ENCODE measurements at places on chromosomes 16 and 17. TPM values are rescaled to one million over a fixed set of nuclear protein-coding genes. Genes with fewer than 3 reads are reported as not detected.
A peak's percentile ranks its signal among the peaks of the same experiment; 100 is the strongest.

DNA sequence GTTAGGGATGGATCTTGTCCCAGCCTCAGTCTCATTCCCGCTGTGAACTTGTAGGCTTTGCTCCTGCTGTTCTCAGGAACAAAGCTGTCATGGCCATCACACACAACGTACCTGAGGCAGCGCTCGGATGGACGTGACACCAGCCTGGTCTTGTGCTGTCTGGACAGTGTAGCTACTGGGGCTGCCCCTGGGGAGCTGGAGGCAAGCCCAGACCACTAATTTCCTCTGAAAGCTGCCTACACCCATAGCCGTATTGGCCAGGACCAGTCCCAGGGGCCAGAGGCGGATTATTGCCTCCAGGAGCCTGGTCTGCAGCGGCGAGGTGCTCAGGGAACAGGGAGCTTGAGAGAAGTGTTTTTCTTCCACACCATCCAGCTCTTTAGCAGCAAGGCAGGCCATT lies 11.7 kb downstream of the ZNHIT3 start:
- H3K27ac ChIP-seq, result no peak overlapping the region
- DNase-seq, result no peak
- no peaks in the 10 kb centered on the region for H3K4me1 ChIP-seq
- H3K4me3 ChIP-seq, result no peak overlapping the region
- H3K27me3 ChIP-seq, result no peaks in the 10 kb centered on the region

- H3K27ac ChIP-seq, result no peak overlapping the region
- peaks cover 51% of the 10 kb centered on the region for H3K36me3 ChIP-seq
- DNase-seq, result no peak
Observed at GRCh38 chr17:57391076-57391825, 134.9 kb downstream of the MSI2 start.

DNA sequence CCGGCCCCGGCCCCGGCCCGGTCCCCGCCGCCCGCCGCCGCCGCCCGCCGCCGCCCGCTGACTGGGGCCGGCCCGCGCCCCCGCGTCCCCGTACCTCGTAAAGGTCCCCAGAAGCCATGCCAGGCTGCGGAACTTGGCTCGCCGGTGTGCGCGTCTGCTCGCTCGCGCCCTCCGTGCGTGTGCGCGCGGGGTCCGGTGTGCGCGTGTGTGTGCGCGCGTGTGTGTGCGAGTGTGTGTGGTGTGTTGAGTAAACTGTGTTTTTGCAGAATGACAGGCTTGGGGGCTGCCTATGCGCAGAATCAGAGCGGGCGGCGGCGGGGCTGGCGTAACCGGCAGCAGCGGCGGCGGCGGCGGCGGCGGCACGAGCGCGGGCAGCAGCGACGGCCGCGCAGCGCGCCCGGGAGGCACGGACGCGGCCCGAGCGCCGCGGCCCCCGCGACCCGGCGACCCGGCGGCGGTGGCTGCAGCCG lies 307 bp downstream of the CDYL2 start:
- DNase-seq, result peak; percentile 81
- no peaks in the 10 kb centered on the region for H3K27me3 ChIP-seq
- H3K27ac ChIP-seq, result peak overlapping the region; percentile 89
- peak overlapping the region; percentile 84 for H3K4me3 ChIP-seq

DNA sequence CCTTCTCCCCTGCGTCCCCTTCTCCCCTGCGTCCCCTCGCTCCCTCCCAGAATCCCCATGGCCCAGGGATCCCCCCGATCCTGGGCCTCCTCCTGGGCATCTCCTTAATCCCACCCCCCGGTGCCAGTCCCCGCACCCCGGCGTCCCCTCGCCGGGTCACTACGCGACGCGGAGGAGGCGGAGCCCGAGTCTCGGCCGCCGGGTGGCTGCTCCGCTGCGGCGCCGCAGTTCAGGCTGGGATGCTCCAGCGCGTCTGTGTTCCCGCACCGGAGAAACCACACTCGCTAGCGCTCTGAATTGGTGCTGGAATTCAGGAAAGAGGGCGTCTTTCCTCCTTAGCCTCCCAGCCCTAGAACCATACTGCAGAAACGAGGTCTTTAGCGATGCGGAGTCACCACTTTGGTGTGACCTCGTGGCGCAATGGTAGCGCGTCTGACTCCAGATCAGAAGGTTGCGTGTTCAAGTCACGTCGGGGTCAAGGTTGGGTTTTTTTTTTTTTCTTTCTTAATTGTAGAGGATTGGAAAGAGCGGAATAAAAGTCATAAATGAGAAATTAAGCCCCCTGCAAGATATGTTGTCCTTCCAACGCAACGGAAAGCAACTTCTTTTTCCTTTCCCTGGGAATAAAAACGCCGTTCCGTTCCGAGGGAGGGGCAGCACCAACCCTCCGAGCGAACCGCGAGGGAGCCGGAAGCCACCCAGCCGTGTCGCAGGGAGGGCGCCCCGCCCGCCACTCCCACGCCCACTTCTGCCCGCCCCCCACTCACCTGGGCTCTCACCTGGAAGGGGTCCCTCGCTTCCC lies 25.7 kb upstream of the SLC47A1 start:
- H3K4me1 ChIP-seq, result peaks cover 7% of the 10 kb centered on the region
- H3K27ac ChIP-seq, result peak overlapping the region; percentile 89
- H3K36me3 ChIP-seq, result peaks cover 2% of the 10 kb centered on the region
- H3K27me3 ChIP-seq, result peaks cover 2% of the 10 kb centered on the region
- H3K4me3 ChIP-seq, result peak overlapping the region; percentile 82

- no peak overlapping the region for H3K4me3 ChIP-seq
- no peak for DNase-seq
- H3K27me3 ChIP-seq, result no peaks in the 10 kb centered on the region
Observed at GRCh38 chr16:51374346-51374745, 223.3 kb upstream of the SALL1 start.

- DNase-seq, result no peak
- H3K27me3 ChIP-seq, result peaks cover 2% of the 10 kb centered on the region
- peaks cover 4% of the 10 kb centered on the region for H3K4me1 ChIP-seq
- H3K27ac ChIP-seq, result no peak overlapping the region
Observed at GRCh38 chr16:84893849-84894599, 74.2 kb downstream of the CRISPLD2 start.

DNA sequence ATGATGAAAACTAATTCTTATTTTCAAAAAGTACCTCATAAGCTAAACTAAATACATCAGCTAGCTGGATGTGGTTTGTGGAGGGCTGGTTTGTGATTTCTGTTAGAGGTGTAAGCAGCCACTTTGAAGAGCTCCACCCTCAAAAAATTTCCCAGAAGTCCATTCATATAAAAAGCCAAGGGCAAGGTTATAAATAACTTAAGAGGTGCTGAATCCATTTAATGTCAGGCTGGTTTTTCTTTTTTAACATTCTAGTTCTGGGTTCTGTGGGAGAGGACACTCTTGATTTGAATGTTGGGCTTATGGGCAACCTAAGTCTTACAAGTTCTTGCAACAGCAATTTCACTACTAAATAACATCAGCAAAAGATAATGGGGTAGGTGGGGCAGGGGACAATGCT lies 3.4 kb upstream of the WIPI1 start:
- H3K4me1 ChIP-seq, result peaks cover 63% of the 10 kb centered on the region
- no peaks in the 10 kb centered on the region for H3K27me3 ChIP-seq
- H3K36me3 ChIP-seq, result no peaks in the 10 kb centered on the region

- peaks cover 61% of the 10 kb centered on the region for H3K4me1 ChIP-seq
- no peaks in the 10 kb centered on the region for H3K27me3 ChIP-seq
- H3K27ac ChIP-seq, result peak overlapping the region; percentile 56
- no peak overlapping the region for H3K4me3 ChIP-seq
Observed at GRCh38 chr17:64107500-64108236, 22.3 kb downstream of the ERN1 start.

- H3K27me3 ChIP-seq, result peaks cover 3% of the 10 kb centered on the region
- H3K36me3 ChIP-seq, result no peaks in the 10 kb centered on the region
- H3K4me1 ChIP-seq, result no peaks in the 10 kb centered on the region
- H3K4me3 ChIP-seq, result no peak overlapping the region
- DNase-seq, result no peak
Observed at GRCh38 chr17:13557077-13557476, 44.7 kb downstream of the HS3ST3A1 start.

DNA sequence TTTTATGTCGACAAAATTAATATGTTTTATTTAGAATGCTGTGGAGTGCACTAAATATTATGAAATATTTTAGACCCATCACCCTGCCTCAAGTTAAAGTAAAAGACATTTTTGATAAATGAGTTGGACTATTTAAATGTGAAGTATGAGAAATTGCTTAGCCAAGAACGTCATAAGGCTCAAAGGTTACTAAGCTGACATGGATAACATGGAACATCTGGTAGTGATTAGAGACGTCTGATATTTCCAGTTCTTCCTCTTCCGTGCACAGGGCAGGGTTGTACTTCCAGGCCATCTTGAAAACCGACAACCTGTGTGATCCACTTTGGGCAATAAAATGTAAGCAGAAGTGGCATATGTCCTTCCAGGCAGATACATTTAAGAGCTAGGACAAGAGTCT lies 7.2 kb upstream of the CCL8 start:
- no peaks in the 10 kb centered on the region for H3K4me1 ChIP-seq
- no peak overlapping the region for H3K4me3 ChIP-seq
- H3K36me3 ChIP-seq, result no peaks in the 10 kb centered on the region

DNA sequence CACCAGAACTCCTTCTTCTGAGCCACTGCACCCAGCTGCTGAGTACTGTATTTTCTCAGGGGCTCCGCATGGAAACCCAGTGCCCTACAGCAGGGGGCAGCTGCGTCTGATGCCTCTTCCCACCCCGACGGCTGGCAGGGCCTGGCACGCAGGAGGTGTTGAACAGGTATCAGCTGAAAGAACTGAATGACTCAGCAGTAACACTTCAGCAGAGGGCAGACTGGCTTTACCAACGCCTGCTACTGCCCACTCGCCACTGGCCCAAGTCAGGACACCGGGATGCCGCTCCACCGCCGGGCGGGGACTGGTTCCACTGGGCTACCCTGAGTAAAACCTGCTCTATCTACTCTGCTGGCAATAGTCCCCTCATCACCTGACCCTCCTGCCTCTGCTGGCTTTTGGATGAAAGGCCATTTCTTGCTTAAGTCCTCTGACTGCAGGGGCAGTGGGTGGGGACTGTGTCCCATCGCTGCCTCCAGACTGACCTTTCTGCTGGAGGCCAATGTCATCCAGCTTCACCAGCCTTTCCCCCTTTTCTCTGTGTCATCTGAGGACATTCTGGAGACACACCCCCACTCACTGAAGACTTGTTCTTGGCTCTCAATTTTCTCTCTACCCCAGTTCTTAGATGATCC lies 100.4 kb upstream of the FA2H start:
- DNase-seq, result no peak
- peaks cover 8% of the 10 kb centered on the region for H3K4me1 ChIP-seq
- no peaks in the 10 kb centered on the region for H3K27me3 ChIP-seq
- peaks cover 12% of the 10 kb centered on the region for H3K36me3 ChIP-seq

GRCh38 chr16:84475643-84476240 lies 28.7 kb downstream of the MEAK7 start:
- H3K27me3 ChIP-seq, result no peaks in the 10 kb centered on the region
- no peak for DNase-seq
- H3K27ac ChIP-seq, result no peak overlapping the region
- peaks cover 2% of the 10 kb centered on the region for H3K36me3 ChIP-seq
- H3K4me3 ChIP-seq, result no peak overlapping the region
- peaks cover 1% of the 10 kb centered on the region for H3K4me1 ChIP-seq

The CIBAR2 gene
- not detected for total RNA-seq

The GLG1 gene
- total RNA-seq, result 68.3 TPM

The TCAP gene
- 0.95 TPM for total RNA-seq

The BAHCC1 gene
- not detected for total RNA-seq

The SPAG7 gene
- total RNA-seq, result 69.4 TPM

The QRICH2 gene
- 0.63 TPM for total RNA-seq

The SLC43A2 gene
- total RNA-seq, result 1.1 TPM

The HEATR3 gene
- total RNA-seq, result 22.2 TPM
